A549 (cell line): ENCODE measurements at places on chromosomes 3 and 15.
A peak's percentile ranks its signal among the peaks of the same experiment; 100 is the strongest.

DNA sequence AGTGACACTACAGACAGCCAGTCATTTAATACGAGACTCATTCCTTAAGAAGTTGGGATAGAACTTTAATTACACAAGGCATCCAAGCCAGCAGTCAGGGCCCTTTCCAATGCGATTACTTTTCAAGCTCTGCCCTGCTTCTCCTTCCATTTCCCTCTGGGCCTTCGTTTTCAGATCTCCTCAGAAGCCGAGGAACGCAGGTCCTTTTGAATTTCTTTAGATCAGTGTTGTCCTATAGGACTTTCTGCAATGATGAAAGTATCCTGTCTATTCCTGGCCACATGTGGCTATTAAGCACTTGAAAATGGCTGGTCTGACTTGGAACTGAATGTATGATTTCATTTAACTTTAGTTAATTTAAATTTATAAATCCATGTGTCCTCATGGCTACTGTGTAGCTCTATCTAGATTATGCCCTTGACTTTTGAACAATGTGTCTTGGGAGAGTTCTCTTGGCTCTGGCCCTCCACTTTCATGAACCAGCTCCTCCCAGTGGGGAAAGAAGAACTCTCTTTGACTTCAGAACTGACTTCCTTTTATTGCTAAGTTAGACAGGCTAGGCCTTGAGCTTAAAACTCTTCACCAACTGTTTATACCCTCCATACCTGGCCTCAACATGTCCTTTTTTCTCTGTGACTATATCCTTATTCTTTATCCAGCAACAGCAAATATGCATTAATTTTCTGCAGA is 22.6 kb downstream of the TGFBR2 start:
- DNase-seq = peak; percentile 34

DNA sequence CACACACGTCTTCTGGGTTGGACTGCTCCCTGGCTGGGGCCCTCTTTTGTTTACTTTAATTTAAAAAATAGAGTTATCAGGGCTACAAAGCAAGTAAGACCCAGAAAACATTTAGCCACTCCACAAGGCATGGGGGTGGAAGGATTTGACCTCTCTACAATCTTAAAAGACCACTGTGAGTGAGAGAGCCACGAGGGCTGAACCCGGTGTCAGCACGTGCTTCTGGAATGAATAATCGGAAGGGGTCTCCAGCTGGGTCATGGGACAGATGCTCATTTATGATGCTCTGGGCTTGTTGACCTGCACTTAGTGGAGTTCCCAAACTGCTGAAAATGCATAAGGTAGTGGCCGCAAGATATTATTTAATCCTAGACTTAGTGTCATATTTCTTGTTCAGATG is 52.4 kb downstream of the EIF4E3 start:
- no peak for DNase-seq

GRCh38 chr3:146589899-146590508 is 15.1 kb downstream of the PLSCR5 start:
- peak; percentile 60 for DNase-seq

DNA sequence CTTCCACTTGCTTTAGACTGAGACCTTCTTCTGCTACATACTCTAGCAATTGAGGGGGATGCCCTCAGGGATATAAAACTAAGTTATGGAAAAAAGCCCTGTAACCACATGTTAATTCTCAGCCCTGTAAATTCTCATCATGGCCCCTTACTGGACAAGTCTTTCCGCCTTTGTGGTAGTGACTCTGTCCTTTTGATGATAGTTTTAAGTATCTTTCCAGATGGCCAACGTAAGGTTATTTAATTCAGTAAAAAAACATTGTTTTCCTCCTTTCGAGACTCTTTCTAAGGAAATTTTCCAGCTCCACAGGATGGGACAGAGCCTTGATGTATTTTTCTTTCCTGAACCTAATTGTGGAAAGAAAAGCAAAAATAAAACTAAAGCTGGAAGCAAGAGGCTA is 25.3 kb upstream of the TM4SF4 start:
- no peak for DNase-seq

GRCh38 chr3:189781415-189781814 is 150.2 kb downstream of the TP63 start:
- no peak for DNase-seq

GRCh38 chr3:126526668-126527005 is 2.7 kb downstream of the CHST13 start:
- no peak for DNase-seq
